ENCODE measurements at places on chromosomes 2 and 18. TPM values are rescaled to one million over a fixed set of nuclear protein-coding genes. Genes with fewer than 3 reads are reported as not detected.

NEMP2 gene
- total RNA-seq, result 17.5 TPM

DNA sequence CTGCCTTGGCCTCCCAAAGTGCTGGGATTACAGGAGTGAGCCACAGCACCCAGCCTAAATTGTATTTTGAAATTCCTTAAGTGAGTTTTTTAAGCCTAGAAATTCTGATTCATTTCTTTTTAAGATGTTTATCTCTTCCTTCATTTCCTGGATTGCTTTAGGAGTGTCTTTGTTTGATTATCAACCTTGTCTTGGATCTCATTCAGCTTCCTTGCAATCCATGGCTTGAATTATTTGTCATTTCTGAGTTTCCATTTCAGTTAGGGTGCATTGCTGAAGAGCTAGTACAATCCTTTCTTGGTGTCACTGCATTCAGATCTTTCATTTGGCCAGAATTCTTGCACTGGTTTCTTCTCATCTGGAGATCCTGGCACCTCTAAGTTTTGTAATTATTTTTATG, 606.4 kb upstream of the ZNF804A start:
- no peak for DNase-seq

DES gene
- total RNA-seq, result not detected

- DNase-seq, result no peak
Measured at GRCh38 chr2:191230174-191230573, 15.0 kb upstream of the MYO1B start.

PSTPIP2 gene
- 24.9 TPM for total RNA-seq

DNA sequence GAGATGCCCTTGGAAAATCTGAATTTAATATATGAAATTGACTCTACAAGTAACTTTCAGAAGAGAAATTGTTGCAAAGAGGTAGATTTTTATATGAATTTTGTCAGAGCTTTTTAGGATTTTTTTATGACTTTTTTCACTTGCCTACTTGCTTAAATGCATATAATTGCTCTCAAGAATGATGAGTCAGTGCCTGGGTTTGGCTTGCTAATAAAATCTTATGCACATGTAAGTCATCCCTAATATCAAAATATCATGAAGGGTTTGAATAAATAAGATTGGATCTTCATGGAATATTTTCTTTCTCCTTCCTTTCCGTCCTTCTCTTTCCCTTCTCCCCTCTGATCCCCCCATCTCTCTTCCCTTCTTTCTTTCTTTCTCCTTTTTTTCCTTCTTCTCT, 354.1 kb downstream of the TXNL1 start:
- DNase-seq, result no peak

GRCh38 chr2:159155320-159155719, 131.2 kb downstream of the WDSUB1 start:
- no peak for DNase-seq

METAP1D gene
- total RNA-seq, result 10.2 TPM

GRCh38 chr2:148658807-148659722, 14.5 kb downstream of the EPC2 start:
- peak; percentile 34 for DNase-seq

SPC25 gene
- 27.7 TPM for total RNA-seq

DNA sequence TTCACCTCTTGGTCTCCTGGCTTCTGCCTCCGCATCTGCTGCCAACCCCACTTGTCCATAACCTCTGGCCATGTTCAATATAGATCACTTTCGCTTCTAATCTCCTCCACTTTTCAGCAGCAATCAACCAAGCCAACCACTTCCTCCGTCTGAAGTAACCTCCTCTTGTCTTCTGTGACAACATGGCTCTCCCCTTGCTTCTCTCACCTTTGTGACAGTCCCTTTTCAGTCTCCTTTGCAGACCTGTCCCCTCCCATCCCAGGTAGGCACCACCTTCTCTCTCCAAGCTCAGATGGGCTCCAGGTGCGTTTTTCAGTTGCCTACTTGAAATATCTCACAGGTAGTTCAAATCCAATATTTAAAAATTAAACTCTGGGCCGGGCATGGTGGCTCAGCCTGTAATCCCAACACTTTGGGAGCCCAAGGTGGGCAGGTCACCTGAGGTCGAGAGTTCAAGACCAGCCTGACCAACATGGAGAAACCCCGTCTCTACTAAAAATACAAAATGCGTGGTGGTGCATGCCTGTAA, 4.7 kb upstream of the PSD4 start:
- DNase-seq, result no peak

DNAH6 gene
- 0.24 TPM for total RNA-seq

DNA sequence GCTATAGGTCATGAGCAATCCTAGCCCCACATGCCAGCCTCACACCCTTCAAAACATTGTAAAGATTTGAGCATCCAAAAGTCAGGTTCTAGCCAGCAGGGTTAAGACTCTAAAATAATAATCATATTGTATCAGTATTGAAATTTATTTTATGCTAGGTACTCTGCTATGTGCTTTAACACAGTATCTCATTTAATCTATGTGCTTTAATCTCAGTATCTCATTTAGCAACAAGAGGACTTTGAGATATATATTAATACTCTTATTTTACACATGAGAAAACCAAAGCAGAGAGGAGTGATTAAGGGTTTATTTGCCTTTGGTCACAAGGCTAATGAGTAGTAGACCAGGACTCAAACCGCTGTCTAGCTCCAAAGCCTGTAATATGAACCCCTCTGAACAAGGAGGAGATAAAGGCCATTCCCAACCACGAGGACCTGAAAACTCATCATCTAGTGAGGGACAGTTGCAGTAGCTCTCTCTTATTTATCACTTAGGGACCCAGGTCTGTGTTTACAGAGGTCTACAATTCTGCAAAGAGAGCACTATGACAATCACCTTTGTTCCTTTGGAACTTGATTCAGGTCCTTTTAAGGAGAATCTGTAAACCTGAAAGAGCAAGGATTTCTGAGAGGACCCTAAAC, 116.5 kb upstream of the SERTAD2 start:
- DNase-seq, result no peak

DNA sequence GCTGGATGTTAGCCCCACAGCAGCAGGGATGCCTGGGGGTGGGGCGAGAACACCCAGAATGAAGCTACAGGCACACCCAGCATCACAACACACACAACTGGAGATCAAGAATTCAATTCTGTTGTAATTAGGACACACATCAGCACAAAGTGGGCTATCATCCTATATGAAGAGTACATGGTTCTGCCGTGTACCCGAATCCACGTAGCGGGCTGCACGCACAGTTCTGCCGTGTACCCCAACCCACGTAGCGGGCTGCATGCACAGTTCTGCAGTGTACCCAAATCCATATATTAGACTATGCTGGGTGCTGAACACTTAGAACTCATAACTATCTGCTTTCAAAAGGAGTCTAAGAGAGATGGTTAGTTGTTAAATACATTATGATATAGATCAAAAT, 86.5 kb downstream of the EIPR1 start:
- no peak for DNase-seq

DNA sequence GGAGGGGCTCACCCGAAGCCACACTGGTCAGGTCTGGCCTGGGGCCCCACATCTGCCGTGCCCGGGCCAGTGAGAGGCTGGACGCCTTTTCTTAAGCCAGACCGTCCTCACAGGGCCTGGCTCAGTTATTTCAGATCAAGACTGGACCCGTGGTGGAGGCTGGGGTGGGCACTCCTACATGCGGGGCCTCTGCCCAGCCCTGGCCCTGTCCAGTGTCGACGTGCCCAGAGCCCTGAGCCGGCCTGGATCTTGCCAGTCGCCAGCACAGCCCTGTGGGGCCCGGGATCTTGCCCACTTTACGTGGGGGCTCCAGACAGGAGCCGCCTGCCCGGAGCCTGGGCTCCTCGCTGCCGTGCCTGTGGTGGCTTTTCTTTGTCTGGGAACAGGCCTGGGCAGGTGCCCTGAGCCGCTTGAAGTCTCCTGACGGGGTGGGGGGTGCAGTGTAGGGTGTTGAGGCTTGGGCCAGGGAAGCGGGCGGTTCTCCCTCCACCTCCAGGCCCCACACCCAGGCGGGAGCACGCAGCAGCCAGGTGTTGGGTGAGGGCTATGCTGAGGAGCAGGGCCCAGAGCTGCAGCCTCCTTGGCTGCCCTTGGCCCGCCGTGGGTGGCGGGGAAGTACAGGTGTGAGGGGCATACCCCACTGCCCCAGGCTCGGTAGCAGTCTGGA, 6.0 kb downstream of the GPC1 start:
- DNase-seq, result no peak

RBM43 gene
- total RNA-seq, result 3.4 TPM

- DNase-seq, result no peak
Measured at GRCh38 chr18:58699551-58699950, 28.3 kb downstream of the MALT1 start.

STAT4 gene
- 53.0 TPM for total RNA-seq

GRCh38 chr2:35891936-35892335, 463.6 kb upstream of the CRIM1 start:
- DNase-seq, result no peak
